Fibroblast of upper back skin (primary cell): ENCODE measurements at places on chromosomes 12 and 14.

DNA sequence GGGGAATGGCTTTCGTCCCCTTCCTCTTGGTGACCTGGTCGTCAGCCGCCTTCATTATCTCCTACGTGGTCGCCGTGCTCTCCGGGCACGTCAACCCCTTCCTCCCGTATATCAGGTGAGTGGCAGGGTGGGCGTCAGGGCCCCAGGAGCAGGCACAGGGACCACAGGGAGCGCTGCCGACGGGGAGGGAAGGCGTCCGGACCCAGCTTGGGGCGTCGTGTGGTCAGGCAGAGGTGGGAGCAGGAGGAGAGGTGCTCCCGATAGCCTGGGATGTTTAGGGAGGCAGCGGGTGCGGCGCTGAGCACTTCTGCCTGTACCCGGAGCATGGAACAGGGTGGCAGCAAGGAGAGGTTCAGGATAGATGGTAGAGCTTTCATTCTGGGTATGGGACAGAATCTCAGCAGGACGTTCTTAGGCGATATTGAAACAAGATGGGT is 444 bp downstream of the DRAM1 start:
- DNase-seq: no peak

- DNase-seq: no peak
Observed at GRCh38 chr12:7344833-7345606, 41.1 kb downstream of the ACSM4 start.

DNA sequence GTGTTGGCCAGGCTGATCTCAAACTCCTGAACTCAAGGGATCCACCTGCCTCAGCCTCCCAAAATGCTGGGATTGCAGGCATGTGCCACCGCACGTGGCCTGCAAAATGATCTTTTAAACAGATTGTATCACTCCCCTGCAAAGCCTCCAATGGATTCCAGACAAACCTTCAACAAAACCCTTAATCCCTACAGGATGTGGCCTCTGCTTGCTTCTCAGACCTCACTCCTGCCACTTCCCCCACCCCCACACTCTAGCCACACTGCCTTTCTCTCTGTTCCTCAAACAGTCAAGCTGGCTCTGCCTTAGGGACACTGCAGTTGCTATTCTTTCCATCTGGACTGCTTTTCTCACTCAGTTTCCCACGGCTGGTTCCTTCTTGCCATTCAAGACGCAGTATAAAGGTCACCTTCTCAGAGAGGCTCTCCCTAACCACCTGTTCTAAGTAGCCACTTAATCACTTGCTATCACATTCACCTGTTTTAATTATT is 47.3 kb upstream of the TMED10 start:
- DNase-seq: peak; percentile 49

DNA sequence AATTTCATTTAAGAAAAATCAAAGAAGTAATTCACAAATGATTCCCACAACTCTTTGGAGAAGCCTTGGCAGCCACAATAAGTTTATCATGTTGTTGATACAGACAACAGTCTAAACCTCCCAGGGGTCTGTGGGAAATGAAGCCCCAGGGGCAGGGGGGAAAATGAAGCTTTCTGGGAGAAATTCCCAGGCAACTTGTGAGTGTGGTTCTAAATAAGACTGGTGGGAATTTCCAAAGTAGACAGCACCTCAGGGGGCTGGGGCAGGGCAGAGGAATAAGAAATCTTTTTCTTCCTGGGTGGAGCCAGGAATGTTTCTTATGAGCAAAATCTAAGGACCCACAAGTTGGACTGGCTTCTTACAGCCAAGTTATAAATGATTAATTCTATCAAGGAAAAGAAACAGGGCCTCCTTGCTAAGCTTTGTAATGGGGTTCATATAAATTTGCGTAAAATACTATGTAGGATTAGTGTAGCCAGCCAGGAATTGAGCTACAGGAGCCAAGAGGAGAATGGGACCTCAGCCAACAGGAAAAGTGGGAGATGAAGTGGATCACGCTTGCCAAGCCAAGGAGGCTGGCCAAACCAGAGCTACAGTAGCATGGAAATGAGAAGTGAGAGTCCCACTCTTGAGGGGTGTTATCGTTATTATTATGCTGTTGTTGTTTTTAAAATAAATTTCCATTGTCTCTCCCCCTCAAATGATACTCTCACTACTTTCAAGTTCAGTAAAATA is 182.9 kb upstream of the FAR2 start:
- DNase-seq: peak; percentile 64

DNA sequence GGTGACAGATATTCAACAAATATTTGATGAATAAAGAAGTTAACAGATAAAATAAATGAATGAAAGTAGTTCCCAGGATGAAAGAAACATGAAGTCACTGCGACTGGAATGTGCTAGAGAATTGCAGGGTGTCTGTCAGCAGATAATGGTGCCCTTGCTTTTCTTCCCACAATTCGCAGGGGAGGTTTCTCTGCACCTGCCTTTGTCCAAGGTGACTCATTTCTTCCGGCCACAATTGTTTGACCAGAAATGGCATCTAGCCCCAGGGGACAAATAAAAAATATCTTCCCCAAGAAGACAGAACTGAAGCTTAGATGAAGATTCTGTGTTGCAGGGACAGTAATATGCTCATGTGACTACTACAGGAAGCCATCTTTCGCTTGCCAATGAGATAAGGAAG is 316.1 kb upstream of the TBX3 start:
- DNase-seq: peak; percentile 37

DNA sequence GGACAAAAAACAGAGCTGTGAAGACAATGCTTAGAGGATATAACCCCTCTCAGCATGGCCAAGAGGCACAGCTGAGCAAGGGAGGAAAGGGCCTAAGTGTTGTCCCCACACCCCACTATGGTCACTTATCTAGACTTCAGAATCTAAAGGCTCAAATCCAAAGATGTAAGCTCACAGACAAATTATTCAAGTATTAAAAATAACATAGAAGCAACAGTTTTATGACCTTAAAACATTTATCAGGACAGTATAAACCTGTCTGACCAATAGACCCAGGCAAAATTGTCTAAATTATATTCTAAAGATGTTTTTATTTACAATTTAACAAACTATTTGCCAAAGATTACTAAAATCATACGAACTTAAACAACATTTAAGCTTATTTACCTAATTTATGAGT is 28.1 kb upstream of the PRICKLE1 start:
- DNase-seq: no peak

- DNase-seq: no peak
Observed at GRCh38 chr14:30527196-30527595, 31.8 kb upstream of the G2E3 start.

DNA sequence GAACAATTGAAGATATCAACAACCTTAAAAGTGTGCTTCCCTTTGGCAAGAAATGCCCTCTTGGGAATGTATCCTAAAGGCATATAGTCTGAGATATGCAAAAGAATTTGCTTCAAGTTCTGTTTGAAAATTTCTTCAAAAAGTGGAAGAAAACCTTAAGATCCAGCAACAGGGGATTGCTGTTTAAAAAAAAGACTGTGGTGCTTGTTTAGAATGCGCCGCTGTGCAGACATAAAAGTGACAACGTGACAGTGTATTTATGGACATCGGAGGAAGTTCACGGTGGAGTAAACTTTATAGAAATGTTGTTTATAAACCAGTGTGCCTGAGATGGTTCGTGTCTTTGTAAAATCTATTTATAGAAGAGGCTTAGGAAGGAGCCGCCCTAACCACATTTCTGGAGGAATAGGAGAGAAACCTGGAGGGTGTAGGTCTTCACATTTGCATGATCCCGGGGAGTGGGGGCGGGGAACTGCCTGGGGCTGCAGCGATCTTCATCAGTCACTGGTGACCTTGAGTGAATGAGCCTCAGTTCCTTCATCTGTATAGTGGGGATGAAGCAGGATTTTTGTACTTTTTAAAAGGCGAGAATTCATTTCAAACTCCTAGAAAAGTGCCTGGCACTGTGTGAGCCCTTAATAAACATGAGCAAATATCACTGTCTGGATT is 27.5 kb downstream of the ADGRD1 start:
- no peak for DNase-seq

GRCh38 chr14:98927986-98928385 is 344.0 kb downstream of the BCL11B start:
- no peak for DNase-seq

DNA sequence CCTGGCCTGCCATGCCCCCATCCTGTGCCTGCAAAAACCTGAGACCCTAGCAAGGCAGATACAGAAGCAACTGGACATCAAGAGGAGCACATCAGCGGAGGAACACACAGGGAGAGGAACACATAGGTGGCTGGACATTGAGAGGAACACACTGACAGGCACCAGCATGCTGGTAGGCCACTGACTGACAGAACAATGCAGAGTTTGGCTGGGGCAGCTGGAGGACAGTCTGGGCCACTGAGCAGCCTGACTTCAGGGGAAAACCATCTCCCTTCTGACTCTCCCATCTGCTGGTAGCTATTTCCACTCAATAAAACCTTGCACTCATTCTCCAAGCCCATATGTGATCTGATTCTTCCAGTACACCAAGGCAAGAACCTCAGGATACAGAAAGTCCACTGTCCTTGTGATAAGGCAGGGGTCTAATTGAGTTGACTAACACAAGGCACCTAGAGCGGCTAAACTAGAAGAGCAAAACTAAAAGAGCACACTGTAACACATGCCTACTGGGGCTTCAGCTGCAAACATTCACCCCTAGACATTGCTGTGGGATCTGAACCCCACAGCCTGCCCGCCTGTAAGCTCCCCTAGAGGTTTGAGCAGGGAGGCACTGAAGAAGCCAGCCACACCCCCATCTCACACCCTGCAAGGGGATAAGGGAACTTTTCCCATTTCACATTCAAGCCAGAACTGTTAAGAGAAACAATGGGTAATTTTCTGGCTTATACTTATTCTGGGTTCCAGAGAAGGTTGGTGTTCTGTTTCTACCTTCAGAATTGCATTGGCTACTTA is 22.1 kb downstream of the CLECL1 start:
- no peak for DNase-seq

DNA sequence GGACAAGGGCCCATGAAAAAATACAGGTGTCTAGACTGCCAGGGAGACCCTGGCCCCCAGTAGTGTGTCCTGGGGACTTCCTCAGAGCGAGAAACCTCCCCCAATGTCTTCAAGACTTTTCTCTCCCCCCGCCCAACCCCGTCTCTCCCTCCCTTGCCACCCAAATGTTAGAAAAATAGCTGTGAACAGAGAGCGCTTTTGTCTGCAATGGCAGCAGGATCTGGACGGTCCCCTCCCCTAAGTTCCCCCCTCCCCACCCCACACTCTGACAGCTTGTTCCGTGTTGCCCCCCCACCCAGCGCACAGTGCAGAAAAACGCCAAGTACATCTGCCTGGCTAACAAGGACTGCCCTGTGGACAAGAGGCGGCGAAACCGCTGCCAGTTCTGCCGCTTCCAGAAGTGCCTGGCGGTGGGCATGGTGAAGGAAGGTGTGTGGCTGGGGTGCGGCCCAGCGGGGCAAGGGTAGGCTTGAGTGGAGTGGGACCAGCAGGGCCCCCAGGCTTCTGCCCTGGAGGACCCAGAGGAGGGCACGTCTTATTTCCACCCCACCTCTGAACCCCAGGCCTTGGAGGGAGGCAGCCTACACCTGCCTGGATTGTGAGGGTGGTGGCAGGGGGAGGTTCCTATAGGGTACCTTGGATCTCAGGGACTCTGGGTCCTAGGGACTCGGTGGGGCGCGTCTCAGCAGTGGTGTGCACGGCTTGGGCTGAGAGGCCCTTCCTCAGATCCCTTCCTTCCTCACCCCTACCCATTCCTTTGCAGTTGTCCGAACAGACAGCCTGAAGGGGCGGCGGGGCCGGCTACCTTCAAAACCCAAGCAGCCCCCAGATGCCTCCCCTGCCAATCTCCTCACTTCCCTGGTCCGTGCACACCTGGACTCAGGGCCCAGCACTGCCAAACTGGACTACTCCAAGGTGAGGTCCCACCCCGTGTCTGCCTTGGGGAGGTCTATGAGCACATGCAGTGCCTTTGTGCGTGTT is 4.8 kb downstream of the NR4A1 start:
- DNase-seq: no peak

DNA sequence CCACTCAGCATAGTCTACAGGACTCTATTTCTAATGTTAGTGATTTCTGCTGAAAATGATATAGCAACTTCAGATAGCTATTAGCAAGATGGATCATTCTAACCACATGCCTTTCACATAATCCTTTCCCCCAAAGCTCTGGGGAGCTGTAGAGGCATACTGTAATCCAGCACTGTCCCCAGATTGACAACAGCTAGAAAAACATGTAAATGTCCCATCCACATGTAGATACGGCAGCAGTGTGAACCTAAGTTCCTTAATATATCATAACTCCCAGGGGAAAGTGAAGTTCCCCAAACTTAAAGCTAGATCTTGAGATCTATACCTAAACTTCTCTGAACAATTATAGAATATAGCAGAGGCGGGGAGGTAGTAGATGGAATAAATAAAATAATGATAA is 14.0 kb downstream of the ZNF664 start:
- no peak for DNase-seq
